ENCODE measurements at places on chromosomes 7 and 10.

DNA sequence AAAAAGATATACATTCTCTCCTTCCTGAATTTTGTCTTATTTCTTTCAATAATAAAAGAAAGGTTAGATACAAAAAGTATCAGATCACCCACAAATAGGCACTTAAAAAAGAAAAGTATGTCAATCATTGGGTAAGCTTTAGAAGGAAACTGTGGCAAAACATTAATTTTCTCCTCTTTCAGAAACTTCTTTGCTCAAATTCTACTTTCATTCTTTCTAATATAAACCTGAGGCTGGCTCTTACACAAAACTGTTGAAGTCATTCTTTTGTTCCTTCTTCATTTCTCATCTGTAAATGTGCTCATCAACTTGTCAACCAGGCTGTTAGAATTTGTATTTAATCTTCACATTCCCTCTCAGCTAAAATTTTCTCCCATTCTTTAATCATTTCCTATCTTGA is 124.6 kb downstream of the LRRN3 start:
- DNase-seq, result no peak

DNA sequence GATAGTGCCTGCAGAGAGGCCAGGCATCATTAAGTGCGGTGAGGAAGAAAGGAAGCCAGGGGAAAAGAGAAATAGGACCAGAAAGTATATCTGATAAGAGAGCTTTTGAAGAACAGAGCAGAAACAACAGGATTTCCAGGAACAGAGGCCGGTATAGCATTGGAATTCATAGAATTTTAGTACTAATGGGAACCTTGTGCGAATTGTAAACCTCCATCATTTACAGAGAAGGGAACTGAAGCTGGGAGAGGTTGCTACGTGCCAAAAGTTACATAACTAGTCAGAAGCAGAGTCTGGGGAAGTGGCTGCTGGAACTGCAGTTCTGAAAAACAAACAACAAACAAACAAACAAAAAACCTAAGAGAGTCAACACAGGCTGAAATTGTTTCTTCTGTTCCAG is 5.4 kb upstream of the ZMYND11 start:
- DNase-seq, result peak; percentile 27

- DNase-seq, result no peak
Measured at GRCh38 chr10:83222832-83223742, 916.2 kb upstream of the GHITM start.

- peak; percentile 56 for DNase-seq
Measured at GRCh38 chr7:86926732-86927131, 132.7 kb downstream of the ELAPOR2 start.

- no peak for DNase-seq
Measured at GRCh38 chr7:128074736-128075135, 43.5 kb upstream of the LRRC4 start.

- no peak for DNase-seq
Measured at GRCh38 chr10:106978756-106979155, 185.8 kb downstream of the SORCS1 start.

- no peak for DNase-seq
Measured at GRCh38 chr7:151689196-151689971, 169.7 kb upstream of the RHEB start.

Data from fibroblast of skin of right quadriceps (primary cell).